ENCODE measurements at places on chromosomes 12 and 14. TPM values are rescaled to one million over a fixed set of nuclear protein-coding genes. Genes with fewer than 3 reads are reported as not detected.
A peak's percentile ranks its signal among the peaks of the same experiment; 100 is the strongest.

Gene ITPK1
- 98.8 TPM for polyA plus RNA-seq

DNA sequence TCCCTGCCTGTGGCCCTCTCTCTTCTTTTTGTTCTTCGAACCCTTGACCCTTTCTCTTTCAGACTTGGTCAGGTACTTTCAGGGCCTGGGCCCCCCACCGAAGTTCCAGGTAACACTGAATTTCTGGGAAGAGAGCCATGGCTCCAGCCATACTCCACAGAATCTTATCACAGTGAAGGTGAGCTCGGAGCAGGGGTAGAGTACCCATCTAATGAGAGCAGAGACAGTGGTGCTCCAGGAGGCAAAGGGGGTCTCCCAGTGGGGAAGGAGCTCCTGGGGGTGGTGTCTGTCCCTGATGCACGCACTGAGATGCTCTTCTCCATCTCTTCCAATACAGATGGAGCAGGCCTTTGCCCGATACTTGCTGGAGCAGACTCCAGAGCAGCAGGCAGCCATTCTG is 4.7 kb downstream of the IRF9 start:
- no peak for DNase-seq

DNA sequence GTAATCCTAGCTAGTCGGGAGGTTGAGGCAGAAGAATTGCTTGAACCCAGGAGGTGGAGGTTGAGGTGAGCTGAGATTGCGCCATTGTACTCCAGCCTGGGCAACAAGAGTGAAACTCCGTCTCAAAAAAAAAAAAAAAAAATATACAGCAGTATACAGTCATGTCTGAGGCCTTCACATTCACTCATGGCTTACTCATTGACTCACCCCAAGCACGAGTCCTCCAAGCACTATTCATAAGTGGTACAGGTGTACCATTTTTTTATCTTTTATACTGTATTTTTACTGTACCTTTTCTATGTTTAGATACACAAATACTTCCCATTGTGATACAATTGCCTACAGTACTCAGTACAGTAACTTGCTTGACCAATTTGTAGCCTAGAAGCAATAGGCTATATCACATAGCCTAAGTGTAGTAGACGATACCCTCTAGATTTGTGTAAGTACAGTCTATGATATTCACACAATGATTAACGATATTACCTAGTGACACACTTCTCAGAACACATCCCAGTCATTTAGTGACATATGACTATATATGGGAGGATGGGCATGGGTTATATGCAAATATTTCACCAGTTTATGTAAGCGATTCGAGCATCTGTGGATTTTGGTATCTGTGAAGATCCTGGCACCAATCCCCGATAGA is 12.2 kb downstream of the LLPH start:
- no peak for DNase-seq

GRCh38 chr12:67649570-67650387 is 1.2 kb downstream of the DYRK2 start:
- peak; percentile 69 for DNase-seq

Gene STAT2
- 28.9 TPM for polyA plus RNA-seq

GRCh38 chr14:103770902-103771301 is 55.3 kb downstream of the ZFYVE21 start:
- DNase-seq = no peak

GRCh38 chr12:132493482-132494178 is 3.7 kb downstream of the FBRSL1 start:
- DNase-seq = peak; percentile 59

Gene VDR
- polyA plus RNA-seq = 16.6 TPM

Gene AKAP5
- polyA plus RNA-seq = 0.49 TPM

DNA sequence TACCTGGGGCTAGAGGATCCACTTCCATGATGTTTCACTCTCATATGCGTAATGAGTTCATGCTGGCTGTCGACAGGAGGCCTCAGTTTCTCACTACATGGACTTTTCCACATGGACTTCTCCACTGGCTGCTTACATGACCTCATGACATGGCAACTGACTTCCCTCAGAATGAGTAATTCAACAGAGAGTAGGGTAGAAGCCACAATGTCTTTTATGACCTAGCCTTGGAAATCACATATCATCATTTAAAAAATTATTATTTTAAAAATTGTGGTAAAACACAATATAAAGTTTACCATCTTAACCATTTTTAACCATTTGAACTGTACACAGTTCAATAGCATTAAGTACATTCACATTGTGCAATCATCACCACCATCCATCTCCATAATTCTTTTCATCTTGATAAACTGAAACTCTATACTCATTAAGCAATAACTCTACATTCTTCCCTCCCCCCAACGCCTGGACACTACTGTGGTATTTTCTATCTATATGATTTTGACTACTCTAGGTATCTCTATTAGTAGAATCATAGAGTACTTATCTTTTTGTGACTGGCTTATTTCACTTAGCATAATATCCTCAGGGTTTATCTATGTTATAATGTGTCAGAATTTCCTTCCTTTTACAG is 144.5 kb downstream of the TGFB3 start:
- peak; percentile 19 for DNase-seq

Gene MYF6
- polyA plus RNA-seq = 0.54 TPM

Gene CLEC12A
- polyA plus RNA-seq = not detected

Gene C12orf42
- polyA plus RNA-seq = not detected

DNA sequence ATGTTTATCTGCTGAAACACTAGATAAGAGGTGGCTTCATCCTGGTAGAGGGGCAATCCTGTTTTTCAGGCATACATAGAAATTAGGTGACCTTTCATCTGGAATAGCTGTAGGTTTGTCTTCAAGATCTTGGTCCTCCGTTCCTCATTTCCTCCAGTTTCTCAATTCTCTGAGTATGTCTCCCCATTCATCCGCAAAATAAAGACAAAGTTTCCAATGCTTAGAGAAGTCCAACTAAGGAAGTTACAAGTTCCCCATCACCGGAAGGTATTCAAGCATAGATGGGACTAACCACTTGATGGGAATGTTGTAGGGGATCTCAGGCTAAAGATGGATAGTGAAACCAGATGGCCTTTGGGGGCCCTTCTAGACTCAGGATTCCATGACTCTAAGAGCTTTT is 34.3 kb downstream of the ERG28 start:
- no peak for DNase-seq

GRCh38 chr12:40827683-40828592 is 135.7 kb downstream of the CNTN1 start:
- no peak for DNase-seq

Gene FSCB
- not detected for polyA plus RNA-seq

DNA sequence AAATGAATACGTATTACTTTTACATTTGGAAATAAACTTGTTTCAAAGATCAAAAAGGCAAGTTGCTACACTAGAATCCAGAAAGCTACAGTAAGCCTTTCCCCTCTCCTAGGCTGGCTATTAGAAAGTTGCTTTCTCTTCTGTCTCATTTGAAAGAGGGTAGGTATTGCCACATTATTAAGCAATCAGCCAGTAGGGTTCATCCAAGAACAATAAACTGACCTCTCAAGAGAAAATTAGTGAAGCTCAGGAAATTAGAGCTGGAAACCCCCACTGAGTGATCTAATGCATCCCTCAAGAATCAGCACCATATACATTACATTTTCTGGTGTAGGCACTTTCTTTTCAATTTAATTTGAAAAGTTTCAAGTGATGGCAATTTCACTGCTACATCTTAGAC is 4.5 kb upstream of the TMEM233 start:
- no peak for DNase-seq

GRCh38 chr14:100748944-100749343 is 22.3 kb downstream of the DLK1 start:
- no peak for DNase-seq

- DNase-seq = no peak
These were observed 120.4 kb upstream of the LRIG3 start for GRCh38 chr12:59040656-59041055.

Gene NRIP2
- 4.0 TPM for polyA plus RNA-seq

Gene PPP1R1A
- 5.4 TPM for polyA plus RNA-seq

GRCh38 chr12:106136263-106136662 is 2.5 kb downstream of the NUAK1 start:
- DNase-seq = peak; percentile 88

GRCh38 chr12:107801150-107801549 is 26.6 kb downstream of the ASCL4 start:
- DNase-seq = no peak

Gene CDKN1B
- 80.1 TPM for polyA plus RNA-seq

DNA sequence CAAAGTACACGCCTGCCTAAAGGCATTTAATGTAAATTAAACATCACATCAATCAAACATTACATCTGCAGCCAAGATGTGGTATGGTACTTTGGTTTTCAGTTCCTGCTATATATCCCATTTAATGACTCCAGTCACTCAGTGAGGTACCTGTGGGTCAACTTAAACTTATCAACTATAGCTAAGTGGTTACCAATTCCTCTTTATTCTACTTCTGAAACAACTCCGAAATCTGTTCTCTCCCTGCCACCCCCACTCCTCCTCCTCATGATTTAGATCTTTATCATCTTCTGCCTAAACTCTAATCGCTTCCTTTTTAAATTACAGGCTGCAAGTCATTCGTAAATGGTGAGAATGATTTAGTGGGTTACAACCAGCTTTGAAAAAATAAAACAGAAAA is 57.9 kb downstream of the BCL2L14 start:
- DNase-seq = no peak

DNA sequence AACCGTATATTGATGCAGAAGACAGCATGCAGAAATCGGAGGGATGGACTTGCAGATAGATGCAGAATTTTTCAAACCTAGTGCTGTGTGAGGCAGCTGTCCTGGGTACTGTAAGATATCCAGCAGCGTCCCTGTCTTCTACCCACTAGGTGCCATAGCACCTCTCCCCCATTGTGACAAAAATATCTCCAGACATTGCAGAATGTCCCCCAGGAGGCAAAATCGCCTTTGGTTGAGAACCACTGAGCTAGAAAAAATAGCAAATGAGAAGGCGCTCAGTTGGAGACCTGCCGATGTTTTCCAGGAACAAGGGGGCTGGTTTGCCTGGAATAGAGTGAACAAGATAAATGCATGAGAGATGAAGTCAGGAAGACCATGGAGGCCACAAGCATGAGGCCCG is 67.9 kb upstream of the TMEM132D start:
- no peak for DNase-seq

Gene CCDC196
- polyA plus RNA-seq = 1.3 TPM

- DNase-seq = no peak
These were observed 27.0 kb downstream of the CHD8 start for GRCh38 chr14:21428930-21429329.

GRCh38 chr12:66252771-66253170 is 49.5 kb upstream of the HELB start:
- DNase-seq = no peak

Gene CCDC197
- polyA plus RNA-seq = not detected

GRCh38 chr12:67957383-67957782 is 31.9 kb upstream of the IFNG-AS1 start:
- no peak for DNase-seq

Gene KIF5A
- polyA plus RNA-seq = 8.4 TPM

Gene PRH2
- polyA plus RNA-seq = not detected

Gene COCH
- not detected for polyA plus RNA-seq

- no peak for DNase-seq
These were observed 121.1 kb downstream of the PLXNC1 start for GRCh38 chr12:94269316-94269999.

Gene WIF1
- 4.6 TPM for polyA plus RNA-seq

Gene HNF1A
- polyA plus RNA-seq = 23.0 TPM

- no peak for DNase-seq
These were observed 175.8 kb downstream of the MSRB3 start for GRCh38 chr12:65454115-65454787.

- peak; percentile 36 for DNase-seq
These were observed 122.0 kb downstream of the KCNC2 start for GRCh38 chr12:75087654-75088053.
